Left ventricle myocardium superior (tissue), 1 donor: ENCODE measurements at places on chromosomes 13 and 19.
A peak's percentile ranks its signal among the peaks of the same experiment; 100 is the strongest.

- peak; percentile 70 for DNase-seq
These were observed 593 bp downstream of the ATP8B3 start for GRCh38 chr19:1811472-1811894.

- no peak for DNase-seq
These were observed 29.6 kb upstream of the EEF1AKMT1 start for GRCh38 chr13:20803180-20803965.

GRCh38 chr13:93420887-93421286, 194.3 kb downstream of the GPC6 start:
- no peak for DNase-seq

DNA sequence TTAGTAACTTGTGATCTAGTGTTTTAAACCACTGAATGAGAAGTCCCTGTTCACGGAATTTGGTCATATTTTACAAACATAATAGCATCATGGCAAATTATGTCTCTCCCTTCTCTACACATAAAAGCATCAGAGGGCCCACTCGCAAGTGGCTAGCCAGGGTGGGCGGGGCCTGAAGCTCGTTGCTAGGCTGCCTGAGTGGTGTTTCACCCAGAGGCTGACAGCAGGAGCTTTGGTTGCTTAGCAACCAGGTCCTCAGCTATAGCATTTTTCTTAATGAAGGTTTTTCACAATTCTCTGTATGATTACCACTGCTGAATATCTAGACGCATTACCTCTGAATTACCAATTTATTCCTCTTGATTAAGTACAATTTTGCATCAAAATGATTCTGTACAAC, 126.5 kb downstream of the NALCN start:
- peak; percentile 30 for DNase-seq

GRCh38 chr13:99296398-99296797, 10.8 kb downstream of the GPR183 start:
- no peak for DNase-seq

DNA sequence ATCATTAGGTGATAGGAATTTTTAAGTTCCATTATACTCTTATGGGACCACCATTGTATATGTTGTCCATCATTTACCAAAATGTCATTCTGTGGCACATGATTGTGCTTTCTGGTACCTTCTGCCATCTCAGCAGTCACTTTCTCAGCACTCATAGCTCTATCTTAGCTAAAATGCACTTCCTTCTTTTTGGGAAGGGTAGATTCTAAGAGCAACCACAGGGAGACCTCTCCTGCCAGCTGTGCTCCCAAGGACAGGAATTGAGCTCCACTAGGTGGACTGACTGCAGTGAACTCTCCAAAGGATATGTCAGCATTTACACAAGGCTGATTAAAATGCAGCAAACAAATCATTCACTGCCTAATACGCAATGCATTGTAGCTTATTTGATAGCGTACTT, 91.8 kb upstream of the OBI1 start:
- DNase-seq: no peak

- no peak for DNase-seq
These were observed 4.9 kb downstream of the TSSK6 start for GRCh38 chr19:19510432-19510831.

- DNase-seq: no peak
These were observed 733.7 kb upstream of the ATXN8OS start for GRCh38 chr13:69373747-69374425.

GRCh38 chr13:77969299-77969698, 50.7 kb upstream of the EDNRB start:
- no peak for DNase-seq

DNA sequence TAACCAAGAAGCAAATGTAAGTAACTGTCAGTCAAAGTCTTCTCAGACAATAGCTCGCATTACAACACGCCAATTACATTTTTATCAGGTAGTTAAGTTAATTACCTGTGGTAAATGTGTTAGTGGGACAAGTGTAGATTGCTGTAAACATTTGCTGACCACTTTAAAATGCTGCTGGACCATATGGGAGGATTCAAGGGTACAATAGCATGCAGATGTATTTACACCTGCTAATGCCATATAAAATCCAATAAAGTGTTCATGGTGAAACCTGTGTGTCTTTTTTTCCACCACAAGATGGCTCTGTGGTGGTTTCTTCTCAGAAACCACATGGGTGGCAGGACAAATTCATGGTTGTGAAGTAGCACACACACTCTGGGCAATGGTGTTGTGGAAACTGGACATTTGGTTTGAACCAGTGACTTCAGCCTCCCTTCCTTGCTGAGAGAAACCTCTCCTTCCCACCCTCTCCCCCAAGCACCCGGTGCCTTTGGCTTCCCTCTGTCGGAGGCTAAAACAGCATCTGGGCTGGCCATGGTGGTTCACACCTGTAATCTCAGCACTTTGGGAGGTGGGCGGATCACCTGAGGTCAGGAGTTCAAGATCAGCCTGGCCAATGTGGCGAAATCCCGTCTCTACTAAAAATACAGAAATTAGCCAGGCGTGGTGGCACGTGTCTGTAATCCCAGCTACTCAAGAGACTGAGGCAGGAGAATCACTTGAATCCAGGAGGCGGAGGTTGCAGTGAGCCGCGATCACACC, 18.1 kb upstream of the GTF3A start:
- no peak for DNase-seq
